Progenitor cell of endocrine pancreas (in vitro differentiated cells): ENCODE measurements at places on chromosomes 3 and 15.

- DNase-seq = no peak
Observed at GRCh38 chr3:4730719-4731118, 237.6 kb downstream of the ITPR1 start.

- DNase-seq = no peak
Observed at GRCh38 chr3:14518432-14518802, 21.7 kb downstream of the GRIP2 start.

DNA sequence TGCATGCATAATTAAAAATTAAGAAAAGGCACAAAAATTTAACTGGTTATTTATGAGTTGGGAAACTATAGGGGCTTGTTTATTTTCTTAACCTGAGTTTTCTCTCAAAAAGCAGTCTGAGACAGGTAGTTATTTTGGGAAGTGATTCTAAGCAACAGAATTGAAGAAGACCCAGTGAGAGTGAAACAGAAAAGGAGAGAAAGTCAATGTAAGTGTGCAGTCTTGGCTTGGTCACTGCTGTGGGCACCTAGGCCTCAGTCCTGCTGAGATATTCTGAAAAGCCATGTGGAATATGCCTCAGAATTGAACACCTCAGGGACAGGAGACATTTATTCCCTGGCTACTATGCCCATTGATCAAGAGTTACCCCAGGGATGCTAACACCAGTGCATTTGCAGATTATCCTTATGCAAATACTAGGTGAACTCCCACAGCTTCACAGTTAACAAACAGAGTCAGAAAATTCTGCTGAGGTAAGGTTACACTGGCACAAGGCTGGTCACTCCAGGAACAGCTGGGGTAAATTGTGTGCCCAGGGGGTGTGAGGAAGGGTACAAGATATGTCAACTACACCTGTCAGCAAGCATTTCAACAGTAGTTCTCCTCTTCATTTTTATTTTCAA, 222.7 kb downstream of the EFHB start:
- DNase-seq = no peak

DNA sequence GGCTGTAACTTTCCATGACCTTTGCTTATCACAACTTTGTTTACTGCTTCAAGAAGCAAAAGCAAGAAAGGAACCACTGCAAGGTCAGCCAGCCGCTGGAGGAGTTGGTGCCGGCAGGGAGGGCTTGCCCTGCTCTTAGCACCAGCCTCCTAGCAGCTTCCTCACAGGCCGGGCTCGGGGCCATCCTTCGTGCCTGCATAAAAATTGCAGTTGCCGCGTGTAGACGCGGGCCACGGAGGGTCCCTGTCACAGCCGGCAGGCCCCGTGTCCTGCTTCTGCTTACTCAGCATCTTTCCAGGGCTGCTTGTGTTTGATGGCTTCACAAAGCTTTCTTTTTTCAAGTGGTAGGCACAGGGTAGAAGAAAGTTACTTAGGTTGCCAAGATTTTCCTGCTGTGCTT, 84.4 kb downstream of the PGPEP1L start:
- no peak for DNase-seq

- peak; percentile 22 for DNase-seq
Observed at GRCh38 chr3:129824926-129825541, 68.5 kb downstream of the TMCC1 start.

GRCh38 chr3:3516996-3517395, 282.2 kb upstream of the LRRN1 start:
- DNase-seq = no peak

GRCh38 chr3:58175437-58176184, 35.2 kb downstream of the DNASE1L3 start:
- no peak for DNase-seq

GRCh38 chr15:94522125-94522524, 290.8 kb downstream of the MCTP2 start:
- no peak for DNase-seq

- no peak for DNase-seq
Observed at GRCh38 chr15:74869372-74869725, 3.8 kb downstream of the SCAMP2 start.

DNA sequence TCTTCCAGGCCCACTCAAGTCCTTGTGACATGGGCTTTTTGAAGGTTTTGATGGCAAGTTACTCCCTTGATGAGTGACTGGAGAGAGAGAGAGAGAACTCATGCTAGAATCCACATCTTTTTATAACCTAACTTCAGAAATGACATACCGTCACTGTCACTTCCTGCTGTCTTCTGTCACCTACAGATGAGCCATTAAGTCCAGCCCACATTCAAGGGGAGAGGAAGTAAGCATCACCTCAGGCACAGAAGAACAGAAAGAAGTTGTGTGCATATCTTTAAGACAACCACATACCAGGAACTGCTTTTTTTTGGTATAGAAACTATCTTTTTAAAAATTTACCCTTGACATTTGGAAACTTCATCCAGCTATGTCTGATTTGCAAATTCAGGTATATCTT, 16.6 kb upstream of the TXNRD3 start:
- no peak for DNase-seq

- peak; percentile 22 for DNase-seq
Observed at GRCh38 chr15:90482124-90483011, 47.4 kb upstream of the CRTC3 start.

DNA sequence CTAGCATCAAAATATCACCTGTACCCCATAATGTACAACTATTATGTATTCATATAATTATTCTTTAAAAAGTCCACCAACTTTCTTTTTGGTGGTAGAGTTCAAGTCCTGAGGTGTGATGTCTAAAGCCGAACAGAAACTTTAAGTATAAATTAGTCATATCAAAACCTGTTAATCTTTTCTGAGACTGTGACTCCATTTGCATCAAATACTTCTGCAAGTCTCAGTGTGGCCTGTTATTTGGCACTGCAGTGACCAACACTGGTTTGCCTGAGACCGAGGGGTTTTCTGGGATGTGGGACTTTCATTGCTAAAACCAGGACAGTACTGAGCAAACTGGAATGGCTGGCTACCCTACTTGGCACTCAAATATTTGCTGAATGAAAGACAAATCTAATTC, 7.3 kb downstream of the NGLY1 start:
- no peak for DNase-seq

DNA sequence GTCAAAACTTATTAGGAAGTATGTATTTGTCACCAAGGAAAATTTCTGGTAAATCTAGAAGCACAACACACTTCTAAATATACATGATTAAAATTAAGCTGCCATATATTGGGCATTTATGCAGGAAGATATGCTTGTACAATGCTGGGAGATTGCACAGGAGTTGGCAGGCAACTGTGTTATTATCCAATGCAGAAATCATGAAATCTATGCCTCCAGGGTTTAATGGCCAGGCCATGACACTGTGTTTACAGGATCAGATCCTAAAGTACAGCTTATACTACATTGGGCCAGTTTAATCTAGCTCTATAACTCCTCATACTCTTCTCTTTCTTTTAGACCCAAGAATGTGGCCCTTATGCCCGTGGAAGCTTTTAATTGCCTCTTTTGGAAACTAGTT, 391.4 kb upstream of the DPH6 start:
- DNase-seq = no peak

DNA sequence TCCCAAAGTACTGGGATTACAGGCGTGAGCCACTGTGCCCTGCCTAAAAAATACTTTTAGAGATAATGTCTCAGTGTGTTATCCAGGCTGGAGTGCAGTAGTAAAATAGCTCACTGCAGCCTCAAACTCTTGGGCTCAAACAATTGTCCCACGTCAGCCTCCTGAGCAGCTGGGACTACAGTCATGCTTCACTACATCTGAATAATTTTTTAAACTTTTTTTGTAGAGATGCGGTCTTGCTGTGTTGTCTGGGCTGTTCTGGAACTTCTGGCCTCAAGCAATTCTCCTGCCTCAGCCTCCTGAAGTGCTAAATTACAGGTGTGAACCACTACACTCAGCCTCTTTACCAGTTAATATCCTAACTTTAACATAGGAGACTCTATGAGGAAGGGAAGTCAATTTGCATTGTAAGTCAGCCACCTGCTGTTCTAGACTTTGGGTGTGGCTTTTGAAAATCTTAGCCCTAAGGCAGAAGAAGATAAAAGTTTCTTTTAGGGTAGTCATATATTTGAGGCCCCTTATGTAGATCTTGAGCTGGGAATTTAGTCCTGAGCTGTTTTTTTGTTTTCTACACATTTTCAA, 78.2 kb upstream of the RASGRP1 start:
- DNase-seq = no peak

GRCh38 chr3:61595288-61595687, 33.9 kb downstream of the PTPRG start:
- no peak for DNase-seq

- no peak for DNase-seq
Observed at GRCh38 chr3:192422997-192423342, 304.4 kb downstream of the FGF12 start.

DNA sequence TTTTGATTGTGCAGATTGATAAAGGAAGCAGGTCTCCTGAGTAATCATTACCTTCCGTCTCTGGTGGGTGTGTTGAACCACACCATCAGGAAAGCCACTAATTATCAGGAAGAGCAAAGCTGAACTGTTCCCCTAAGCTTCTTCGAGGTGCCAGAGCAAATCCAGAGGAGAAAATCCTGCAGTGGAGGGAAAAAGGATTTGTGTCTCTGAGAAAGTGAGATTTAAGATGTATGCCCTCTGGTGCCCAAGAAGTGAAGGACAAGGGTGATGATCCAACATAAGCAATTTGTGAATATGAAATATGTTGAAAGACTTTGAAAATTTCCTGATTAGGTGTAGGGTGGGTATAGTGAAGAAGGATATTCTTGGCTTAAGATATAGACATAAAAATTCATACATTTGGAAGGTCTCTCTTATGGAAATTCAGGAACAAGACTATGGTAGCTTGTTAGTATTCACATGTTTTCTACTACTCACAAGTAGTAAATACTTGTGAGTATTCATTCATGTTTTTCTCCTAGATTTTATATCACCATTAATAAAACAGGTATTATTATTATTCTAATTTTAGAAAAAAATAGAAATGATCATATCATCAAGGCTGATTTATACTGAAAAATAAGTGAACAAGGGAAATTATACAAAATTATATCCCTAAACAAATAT, 34.8 kb downstream of the COMMD2 start:
- peak; percentile 12 for DNase-seq

GRCh38 chr3:72162649-72163184, 377.8 kb upstream of the PROK2 start:
- DNase-seq = no peak

DNA sequence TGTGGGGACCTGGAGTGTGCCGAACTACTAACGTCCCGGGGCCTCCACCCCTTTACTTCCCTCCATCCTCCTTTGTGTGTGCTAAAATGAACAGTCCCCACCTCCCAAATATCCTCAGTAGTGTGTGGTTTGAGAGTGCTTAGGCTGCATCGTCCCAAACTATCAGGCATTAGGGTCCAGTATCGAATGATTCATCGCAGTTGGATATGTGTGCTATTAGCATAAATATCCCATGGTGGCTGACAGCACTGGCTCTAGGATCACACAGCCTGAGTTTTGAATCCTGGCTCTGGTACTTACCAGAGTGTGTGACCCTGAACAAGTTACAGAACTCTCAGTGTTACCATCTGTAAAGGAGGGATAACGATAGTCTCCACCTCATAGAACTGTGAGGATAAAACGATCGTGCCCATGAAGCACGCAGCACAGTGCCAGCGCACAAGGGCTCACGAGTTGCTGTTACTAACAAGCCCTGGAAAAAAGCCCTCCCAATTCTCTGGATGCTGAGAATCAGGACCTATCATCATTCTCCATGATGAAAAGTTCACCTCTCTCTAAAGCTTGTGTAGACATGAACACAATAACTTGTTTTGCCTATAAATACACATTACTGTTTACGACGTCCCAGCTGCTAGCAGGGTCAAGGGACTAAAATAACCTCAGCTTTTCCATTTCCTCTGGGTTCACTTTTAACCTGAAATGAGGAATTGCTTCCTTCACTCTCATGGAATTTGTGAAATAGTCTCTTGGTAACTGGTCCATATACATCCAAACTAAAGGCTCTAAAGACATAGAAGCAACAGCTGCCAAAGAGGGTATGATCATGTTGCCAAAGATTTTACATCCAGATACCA, 51.0 kb downstream of the VGLL4 start:
- DNase-seq = no peak

GRCh38 chr3:59873576-59874230, 823.9 kb upstream of the CFAP20DC start:
- no peak for DNase-seq

DNA sequence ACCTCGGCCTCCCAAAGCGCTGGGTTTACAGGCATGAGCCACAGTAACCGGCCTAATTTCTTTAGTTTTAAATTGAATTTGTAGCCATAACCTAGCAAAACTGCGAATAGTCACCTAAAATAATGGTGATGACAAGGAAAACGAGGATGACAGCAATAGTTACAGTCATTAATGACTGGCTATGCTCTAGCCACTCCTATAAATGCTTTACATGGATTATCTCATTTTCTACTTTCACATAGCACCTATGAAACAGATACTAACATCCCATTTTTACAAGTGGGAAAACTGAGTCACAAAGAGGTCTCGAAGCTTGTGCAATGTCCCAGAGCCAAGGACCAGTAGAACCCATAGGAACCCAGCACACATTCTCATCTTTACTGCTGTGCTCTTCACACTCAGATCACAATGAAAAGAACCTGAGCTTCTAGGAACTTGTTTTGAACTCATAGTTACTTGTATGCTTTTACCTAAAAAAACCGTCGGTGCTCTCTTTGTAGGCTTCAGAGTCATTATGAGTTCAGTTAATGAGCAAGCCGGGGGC, 39.4 kb downstream of the FBXL22 start:
- no peak for DNase-seq

- no peak for DNase-seq
Observed at GRCh38 chr3:56297281-56297840, 170.9 kb downstream of the ERC2 start.

GRCh38 chr3:5197022-5197421, 9.5 kb downstream of the EDEM1 start:
- no peak for DNase-seq

DNA sequence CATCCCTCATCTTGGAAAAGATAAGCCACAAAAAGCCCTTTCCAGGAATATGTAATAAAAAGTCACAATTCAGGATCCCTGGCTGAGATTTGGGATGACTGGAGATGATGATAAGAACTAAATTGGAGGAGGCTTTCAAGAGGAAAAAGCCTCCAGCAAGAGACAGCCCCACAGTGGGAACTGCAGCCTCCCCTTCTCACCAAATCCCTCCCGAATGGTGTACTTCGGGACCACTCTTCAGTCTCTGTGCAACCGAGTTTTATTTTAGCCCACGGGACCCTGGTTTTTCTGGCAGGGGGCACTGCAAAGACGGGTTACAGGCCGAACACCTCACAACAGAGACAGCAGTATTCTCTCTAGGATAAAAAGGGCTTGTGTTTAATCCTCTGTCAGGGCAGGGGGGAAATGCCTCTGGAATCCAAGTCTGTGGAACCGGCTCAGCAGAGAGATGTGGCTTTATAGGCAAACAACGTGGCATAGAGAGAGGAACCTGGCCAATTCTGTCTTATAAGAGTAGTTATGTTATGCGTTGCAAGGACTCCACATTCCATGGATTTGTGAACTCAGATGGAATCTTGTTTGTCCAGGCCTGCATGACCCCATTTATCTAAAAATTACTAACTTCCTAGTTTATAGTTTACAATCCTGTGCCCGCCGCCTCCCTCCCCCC, 1.2 kb upstream of the LMCD1 start:
- peak; percentile 9 for DNase-seq
